B cell (primary cell): ENCODE measurements at places on chromosomes 11 and 22. TPM values are rescaled to one million over a fixed set of nuclear protein-coding genes. Genes with fewer than 3 reads are reported as not detected.

DNA sequence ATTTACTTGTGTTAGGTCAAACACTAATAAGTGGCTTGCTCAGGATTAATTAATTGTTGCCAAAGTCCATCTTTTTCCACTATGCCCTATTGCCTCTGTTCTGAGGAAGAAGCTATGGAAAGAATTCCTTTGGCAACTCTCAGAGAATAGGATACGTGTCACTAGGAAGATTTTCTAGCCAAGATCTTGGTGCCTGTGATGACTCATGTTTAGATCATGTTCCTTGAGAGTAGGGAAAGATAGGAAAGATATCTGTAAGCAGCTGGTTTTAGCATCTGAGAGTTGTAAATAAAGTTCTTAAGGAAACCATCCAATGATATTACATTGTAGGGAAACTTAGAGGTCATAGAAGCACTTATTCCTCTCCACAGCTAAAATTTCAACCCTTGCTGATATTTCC lies 15.7 kb downstream of the SLN start:
- H3K4me1 ChIP-seq: no peaks in the 10 kb centered on the region
- H3K27me3 ChIP-seq: peaks cover 3% of the 10 kb centered on the region
- no peaks in the 10 kb centered on the region for H3K36me3 ChIP-seq
- no peak overlapping the region for H3K27ac ChIP-seq

- no peaks in the 10 kb centered on the region for H3K27me3 ChIP-seq
- H3K4me3 ChIP-seq: no peak overlapping the region
- H3K27ac ChIP-seq: no peak overlapping the region
- H3K36me3 ChIP-seq: no peaks in the 10 kb centered on the region
- peak; percentile 63 for DNase-seq
These were observed 43.8 kb upstream of the BARX2 start for GRCh38 chr11:129331871-129332274.

DNA sequence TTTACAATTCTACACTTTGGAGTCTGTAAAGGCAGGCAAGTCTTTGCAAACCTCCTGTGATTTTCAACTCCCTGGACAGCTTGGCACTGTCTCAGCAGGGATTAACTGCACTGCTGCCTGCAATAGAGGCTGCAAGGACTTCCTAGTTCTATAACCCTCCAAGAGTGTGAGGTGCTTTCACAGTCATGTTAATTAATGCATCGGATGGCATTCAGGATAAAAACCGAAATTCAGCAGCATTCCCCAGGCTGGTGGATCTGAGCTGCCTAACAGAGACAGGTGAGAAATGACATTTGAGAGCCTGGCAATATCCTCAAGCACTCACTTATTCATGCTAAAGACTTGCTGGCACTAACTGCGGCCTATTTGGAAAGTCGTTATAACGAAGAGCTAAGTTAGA lies 85.0 kb downstream of the LARGE1 start:
- H3K36me3 ChIP-seq: no peaks in the 10 kb centered on the region
- no peak overlapping the region for H3K27ac ChIP-seq
- no peaks in the 10 kb centered on the region for H3K27me3 ChIP-seq
- H3K4me1 ChIP-seq: no peaks in the 10 kb centered on the region
- no peak for DNase-seq

GRCh38 chr11:111236383-111236782 lies 9.1 kb upstream of the POU2AF2 start:
- no peaks in the 10 kb centered on the region for H3K36me3 ChIP-seq
- no peaks in the 10 kb centered on the region for H3K27me3 ChIP-seq
- DNase-seq: no peak
- no peak overlapping the region for H3K27ac ChIP-seq

- peaks cover 63% of the 10 kb centered on the region for H3K36me3 ChIP-seq
- DNase-seq: peak; percentile 84
- H3K4me1 ChIP-seq: peaks cover 42% of the 10 kb centered on the region
- H3K27ac ChIP-seq: peak overlapping the region; percentile 76
- no peaks in the 10 kb centered on the region for H3K27me3 ChIP-seq
These were observed 1.8 kb upstream of the PACS1 start for GRCh38 chr11:66068154-66068821.

- DNase-seq: no peak
- no peaks in the 10 kb centered on the region for H3K27me3 ChIP-seq
- H3K27ac ChIP-seq: no peak overlapping the region
- no peaks in the 10 kb centered on the region for H3K36me3 ChIP-seq
These were observed 11.9 kb upstream of the TESMIN start for GRCh38 chr11:68763181-68763721.

DNA sequence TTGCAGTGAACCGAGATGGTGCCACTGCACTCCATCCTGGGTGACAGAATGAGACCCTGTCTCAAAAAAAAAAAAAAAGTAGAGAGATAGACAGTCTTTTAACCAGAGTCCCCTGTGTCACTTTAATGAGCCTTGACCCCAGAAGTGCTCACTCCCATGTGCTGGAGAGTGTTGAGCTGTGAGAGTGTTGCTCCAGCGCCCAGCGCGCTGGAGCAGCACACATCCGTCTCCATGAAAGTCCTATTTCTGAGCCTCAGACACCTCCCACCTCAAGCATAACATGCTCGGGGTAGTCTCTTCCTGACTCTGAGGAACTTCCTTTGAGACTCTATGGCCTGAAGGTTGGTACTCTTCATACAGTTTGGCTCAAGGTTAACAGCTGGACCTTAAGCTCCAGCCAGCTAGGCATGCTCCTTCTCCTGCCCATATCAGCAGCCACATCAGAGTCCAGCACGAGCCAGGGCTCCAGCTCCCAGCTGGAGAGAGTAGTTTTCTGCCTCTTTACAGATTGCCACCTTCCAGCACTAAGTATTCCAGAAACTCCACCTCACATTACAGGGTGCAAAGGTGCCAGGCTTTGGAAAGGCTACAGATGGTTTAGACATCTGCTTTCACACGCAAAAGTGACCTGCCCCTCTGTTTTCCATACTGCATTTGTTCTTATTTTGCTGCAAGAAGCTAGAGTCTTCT lies 29.4 kb upstream of the UBASH3B start:
- H3K27ac ChIP-seq: no peak overlapping the region
- H3K27me3 ChIP-seq: no peaks in the 10 kb centered on the region
- H3K36me3 ChIP-seq: no peaks in the 10 kb centered on the region
- H3K4me1 ChIP-seq: no peaks in the 10 kb centered on the region
- no peak overlapping the region for H3K4me3 ChIP-seq

- H3K36me3 ChIP-seq: no peaks in the 10 kb centered on the region
- DNase-seq: no peak
- H3K4me1 ChIP-seq: no peaks in the 10 kb centered on the region
- no peak overlapping the region for H3K4me3 ChIP-seq
- H3K27me3 ChIP-seq: no peaks in the 10 kb centered on the region
- no peak overlapping the region for H3K27ac ChIP-seq
These were observed 174.7 kb upstream of the NAV2 start for GRCh38 chr11:19537803-19538453.

DNA sequence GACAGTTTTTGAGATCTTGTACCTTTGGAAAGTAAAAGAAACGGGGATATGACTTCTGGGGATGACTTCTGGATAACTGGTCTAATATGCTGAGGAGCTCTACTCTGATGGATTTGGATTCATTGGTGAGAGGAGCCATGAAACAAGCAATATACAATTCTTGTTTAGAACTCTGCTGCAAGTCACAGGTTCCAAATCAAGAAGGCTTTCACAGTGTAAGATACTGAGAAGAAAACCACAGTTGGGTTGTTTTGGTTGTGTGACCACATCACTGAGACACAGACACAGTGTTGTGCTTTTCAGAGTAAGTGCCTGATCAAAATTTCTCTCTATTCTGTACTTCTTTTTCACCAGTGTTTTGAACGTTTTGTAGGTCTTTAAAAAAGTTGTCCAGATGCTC lies 13.1 kb upstream of the UCP2 start:
- H3K4me3 ChIP-seq: peak overlapping the region; percentile 32
- no peaks in the 10 kb centered on the region for H3K36me3 ChIP-seq
- H3K27ac ChIP-seq: peak overlapping the region; percentile 98
- no peaks in the 10 kb centered on the region for H3K27me3 ChIP-seq
- peaks cover 91% of the 10 kb centered on the region for H3K4me1 ChIP-seq

DNA sequence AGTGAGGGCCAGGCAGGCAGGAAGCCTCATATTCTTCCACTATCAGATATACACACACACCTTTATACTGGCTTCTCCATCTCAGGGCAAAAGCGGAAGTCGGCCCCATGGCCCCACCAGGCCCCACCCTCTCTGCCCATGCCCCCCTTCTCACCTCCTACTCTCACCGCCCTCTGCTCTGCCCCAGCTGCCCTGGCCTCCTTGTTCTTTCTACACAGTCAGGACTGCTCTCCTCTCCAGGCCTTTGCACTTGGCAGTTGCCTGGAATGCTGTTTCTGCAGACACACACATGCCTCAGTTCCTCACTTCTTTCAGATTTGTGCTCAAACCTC lies 25.3 kb downstream of the OTOG start:
- H3K27me3 ChIP-seq: no peaks in the 10 kb centered on the region
- no peak for DNase-seq
- no peaks in the 10 kb centered on the region for H3K36me3 ChIP-seq
- H3K4me1 ChIP-seq: no peaks in the 10 kb centered on the region
- no peak overlapping the region for H3K4me3 ChIP-seq
- H3K27ac ChIP-seq: no peak overlapping the region

DNA sequence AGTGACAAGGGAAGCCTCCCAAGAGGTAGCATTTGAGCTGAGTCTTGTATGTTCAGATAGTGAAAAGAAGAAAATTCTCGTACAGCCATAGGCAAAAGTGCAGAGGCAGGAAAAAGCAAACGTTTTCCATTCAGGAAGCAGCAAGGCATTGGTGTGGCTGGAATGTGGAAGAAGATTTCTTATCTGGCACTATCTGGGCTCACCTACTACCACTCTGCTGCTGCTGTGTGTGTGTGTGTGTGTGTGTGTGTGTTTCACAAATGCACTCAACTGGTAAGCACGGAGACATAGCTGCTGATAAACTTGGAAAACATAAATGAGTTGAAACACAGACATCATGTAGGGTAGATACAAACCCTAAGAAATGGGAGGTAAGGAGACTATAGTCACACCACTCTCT lies 92.8 kb upstream of the ARHGAP42 start:
- H3K4me3 ChIP-seq: no peak overlapping the region
- H3K27me3 ChIP-seq: peaks cover 9% of the 10 kb centered on the region
- H3K27ac ChIP-seq: no peak overlapping the region
- no peaks in the 10 kb centered on the region for H3K4me1 ChIP-seq
- H3K36me3 ChIP-seq: no peaks in the 10 kb centered on the region

GRCh38 chr11:13316528-13316961 lies 39.0 kb downstream of the BMAL1 start:
- peaks cover 7% of the 10 kb centered on the region for H3K4me1 ChIP-seq
- H3K27me3 ChIP-seq: no peaks in the 10 kb centered on the region
- no peak for DNase-seq
- no peak overlapping the region for H3K27ac ChIP-seq

Gene SULT4A1
- total RNA-seq: not detected in 2 replicates

Gene PGM2L1
- total RNA-seq: 8.4 and 12.6 TPM in 2 replicates

Gene PANX3
- total RNA-seq: not detected in 2 replicates

Gene FEN1
- 9.2 and 9.8 TPM in 2 replicates for total RNA-seq

Gene NXPE1
- not detected in 2 replicates for total RNA-seq

Gene BATF2
- total RNA-seq: 0.51 and 0.62 TPM in 2 replicates
